ENCODE measurements at places on chromosomes 1 and 21.

GRCh38 chr1:218945050-218945449 lies 228.6 kb upstream of the LYPLAL1 start:
- DNase-seq: no peak

GRCh38 chr1:115839029-115839678 lies 1.8 kb downstream of the NHLH2 start:
- DNase-seq: no peak

DNA sequence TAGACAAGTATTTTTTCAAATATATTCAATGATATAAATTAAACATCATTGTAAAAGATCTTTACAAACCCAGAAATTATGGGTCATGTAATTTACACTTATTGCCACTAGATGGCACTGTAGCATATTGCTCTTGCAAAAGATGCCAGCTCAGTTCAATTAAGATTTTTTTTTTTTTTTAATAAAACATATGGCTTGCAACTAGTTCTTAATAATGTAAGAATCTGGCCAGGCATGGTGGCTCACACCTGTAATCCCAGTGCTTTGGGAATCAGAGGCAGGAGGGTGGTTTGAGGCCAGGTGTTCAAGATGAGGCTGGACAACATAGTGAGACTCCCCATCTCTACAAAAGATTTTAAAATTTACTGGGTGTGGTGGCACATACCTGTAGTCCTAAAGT lies 49.4 kb upstream of the DESI2 start:
- no peak for DNase-seq

GRCh38 chr1:88956003-88956402 lies 36.4 kb downstream of the KYAT3 start:
- no peak for DNase-seq

- no peak for DNase-seq
Measured at GRCh38 chr1:89791064-89791726, 29.6 kb upstream of the LRRC8D start.

DNA sequence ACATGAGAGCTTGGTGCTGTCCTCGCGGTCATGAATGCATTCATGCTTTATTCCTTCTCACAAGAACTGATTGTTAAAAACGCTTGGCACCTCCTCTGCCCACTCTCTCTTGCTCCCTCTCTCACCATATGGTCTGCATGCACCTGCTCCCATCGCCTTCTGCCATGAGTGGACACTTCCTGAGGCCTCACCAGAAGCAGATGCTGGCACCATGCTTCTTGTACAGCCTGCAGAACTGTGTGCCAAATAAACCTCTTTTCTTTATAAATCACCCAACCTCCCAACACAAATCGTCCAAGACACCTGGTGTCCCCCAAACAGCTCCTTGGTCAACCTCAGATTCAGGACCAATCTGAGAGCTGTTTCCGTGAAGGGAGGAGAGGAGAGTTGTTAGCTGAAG lies 43.3 kb upstream of the PCBP3 start:
- DNase-seq: no peak

GRCh38 chr1:221981461-221981860 lies 239.6 kb upstream of the DUSP10 start:
- DNase-seq: no peak

GRCh38 chr21:27953340-27954045 lies 986.6 kb upstream of the ADAMTS5 start:
- DNase-seq: no peak

GRCh38 chr21:22020221-22020620 lies 1022.0 kb downstream of the NCAM2 start:
- no peak for DNase-seq

- DNase-seq: no peak
Measured at GRCh38 chr1:31055953-31056352, 9.6 kb downstream of the PUM1 start.

DNA sequence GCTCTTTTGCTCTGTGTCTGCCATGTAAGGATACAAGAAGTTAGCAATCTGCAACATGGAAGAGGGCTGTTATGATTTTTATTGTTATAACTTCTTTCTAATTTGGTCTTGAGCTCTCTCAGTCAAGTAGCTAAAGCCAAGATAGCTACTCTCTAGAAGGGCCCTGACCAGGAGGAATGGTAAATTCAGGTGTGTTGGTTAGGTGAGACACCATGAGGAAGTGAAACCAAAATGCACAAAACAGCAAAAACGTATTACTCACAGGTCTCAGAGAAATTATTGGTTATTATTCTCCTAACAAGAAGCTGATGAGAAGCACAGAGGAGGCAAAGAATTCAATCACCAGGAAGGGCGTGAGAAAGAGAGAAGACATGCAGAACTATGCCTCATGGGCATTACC lies 51.8 kb upstream of the INSL5 start:
- DNase-seq: no peak

GRCh38 chr1:201511941-201512539 lies 5.1 kb upstream of the CSRP1 start:
- DNase-seq: no peak

DNA sequence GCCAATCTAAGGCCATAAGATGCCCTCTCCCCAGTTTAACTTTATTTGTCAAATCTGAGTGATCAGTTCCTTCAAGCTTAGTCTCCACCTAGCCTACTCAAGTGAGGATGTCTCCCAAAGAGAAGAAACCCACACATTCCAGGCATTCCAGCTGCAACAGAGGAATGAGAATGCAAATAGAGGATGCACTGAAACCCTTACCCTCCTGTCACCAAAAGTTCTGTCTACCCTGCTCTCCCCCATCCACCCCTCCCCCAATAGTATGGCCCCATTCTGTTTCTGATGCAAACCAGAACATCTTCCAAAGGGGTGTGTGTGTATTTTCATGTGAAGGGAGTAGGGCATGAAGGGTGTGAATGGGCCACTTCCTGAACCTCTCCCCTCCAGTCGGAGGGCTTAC lies 3.0 kb downstream of the DUSP23 start:
- no peak for DNase-seq

- DNase-seq: peak; percentile 37
Measured at GRCh38 chr1:121483961-121484424, 299.2 kb downstream of the SRGAP2C start.

- no peak for DNase-seq
Measured at GRCh38 chr1:209382231-209383100, 201.0 kb upstream of the CAMK1G start.

DNA sequence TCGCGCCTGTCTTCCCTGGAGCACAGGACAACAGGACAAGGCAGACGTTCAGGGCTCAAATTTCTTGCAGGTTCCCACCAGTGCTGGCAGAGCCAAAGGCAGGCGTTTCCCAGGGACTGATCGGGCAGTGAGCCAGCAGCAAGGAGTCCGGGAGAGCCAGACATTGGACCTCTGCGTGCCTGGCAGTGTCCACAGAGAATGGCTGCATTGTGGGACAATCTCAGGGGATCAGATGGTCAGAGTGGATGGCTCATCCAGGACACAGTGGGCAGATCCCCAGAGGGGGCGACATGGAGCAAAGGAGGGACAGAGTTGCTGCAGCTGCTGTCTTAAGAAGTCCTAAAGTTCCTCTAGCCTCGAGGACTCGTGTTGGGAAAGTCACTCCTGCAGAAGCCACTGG lies 4.6 kb downstream of the TMEM63A start:
- no peak for DNase-seq

GRCh38 chr1:21756393-21757089 lies 26.4 kb downstream of the USP48 start:
- no peak for DNase-seq

GRCh38 chr1:53754484-53755312 lies 15.7 kb upstream of the GLIS1 start:
- no peak for DNase-seq

GRCh38 chr1:155085504-155086127 lies 7.0 kb downstream of the EFNA3 start:
- DNase-seq: no peak

- no peak for DNase-seq
Measured at GRCh38 chr1:247908766-247909165, 11.3 kb upstream of the OR2T8 start.

- no peak for DNase-seq
Measured at GRCh38 chr1:247407180-247407616, 8.8 kb upstream of the NLRP3 start.

GRCh38 chr1:200207711-200208126 lies 180.2 kb downstream of the NR5A2 start:
- DNase-seq: no peak

DNA sequence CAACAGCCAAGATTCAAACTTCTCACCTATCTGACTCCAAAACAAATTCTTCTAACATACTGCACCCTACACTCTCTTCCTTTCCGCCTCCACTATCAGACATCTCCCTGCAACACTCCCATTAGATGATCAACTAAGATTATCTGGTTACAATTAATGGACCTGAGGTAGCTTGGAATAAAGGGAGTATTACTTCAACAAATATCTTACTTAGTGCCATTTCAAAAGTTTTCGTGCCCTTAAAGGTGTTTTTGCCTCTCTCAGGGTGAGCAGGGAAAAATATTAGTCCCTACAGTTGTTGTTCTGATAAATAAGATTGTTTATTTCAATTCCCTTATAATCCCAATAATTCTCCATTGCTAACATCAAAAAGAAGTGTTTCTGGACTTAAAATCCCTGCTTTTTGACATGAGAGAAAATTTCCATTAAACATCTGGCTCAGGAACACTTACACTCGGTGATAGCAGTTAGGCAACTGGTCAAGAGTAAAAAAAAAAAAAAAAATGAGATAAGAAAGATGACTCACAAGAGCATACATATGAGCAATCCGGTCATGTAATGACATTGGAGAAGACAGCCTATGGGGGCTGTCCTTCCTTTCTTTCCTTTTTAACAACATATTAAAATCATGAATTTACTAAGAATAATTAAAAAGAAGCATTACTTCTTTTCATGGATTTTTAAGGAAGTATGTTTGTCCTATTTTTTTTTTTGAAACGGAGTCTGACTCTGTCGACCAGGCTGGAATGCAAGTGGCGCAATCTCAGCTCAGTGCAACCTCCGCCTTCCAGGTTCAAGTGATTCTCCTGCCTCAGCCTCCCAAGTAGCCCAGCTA lies 7.6 kb downstream of the RSBN1 start:
- no peak for DNase-seq
